Panc1 (cell line): ENCODE measurements at places on chromosomes 16 and 17.
A peak's percentile ranks its signal among the peaks of the same experiment; 100 is the strongest.

DNA sequence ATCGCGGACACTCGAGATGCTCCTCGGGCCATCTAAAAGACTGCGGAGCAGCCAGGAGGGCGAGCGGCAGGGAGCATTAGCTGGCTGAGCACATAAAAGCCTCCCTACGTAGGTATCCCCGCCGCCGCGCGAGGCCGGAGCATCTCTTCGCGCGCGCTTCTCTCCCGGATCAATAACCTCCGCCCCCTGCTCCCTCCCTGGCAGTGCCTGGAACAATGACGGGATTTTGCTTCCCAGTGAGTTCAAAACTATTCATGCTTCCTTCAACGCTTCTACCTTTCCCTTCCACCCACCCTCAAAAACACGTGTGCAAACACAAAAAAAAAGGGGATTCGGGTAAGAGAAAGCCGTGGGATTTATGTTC lies 984 bp downstream of the CENPV start:
- DNase-seq, result no peak

GRCh38 chr17:42303694-42304093 lies 15.4 kb downstream of the STAT5A start:
- DNase-seq, result no peak

DNA sequence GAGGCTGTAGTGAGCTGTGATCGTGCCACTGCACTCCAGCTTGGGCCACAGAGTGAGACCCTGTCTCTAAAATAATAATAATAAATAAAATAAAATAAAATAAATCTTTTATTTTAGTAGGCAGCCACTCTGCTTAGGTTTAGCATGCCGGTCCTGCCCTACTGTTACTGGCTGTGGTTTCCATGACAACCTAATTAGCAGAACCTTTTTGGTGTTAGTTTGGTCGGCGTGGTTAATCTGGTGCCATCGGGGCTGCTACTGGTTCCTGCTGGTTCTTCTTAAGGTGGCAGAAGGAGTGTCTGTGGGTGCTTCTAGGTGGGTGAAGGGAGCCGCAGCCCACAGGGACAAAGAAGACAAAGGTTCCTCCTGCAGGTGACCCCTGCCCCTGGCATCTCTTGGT lies 37.8 kb upstream of the CBX4 start:
- DNase-seq, result no peak

GRCh38 chr17:9922012-9922848 lies 17.2 kb upstream of the RCVRN start:
- DNase-seq, result no peak

DNA sequence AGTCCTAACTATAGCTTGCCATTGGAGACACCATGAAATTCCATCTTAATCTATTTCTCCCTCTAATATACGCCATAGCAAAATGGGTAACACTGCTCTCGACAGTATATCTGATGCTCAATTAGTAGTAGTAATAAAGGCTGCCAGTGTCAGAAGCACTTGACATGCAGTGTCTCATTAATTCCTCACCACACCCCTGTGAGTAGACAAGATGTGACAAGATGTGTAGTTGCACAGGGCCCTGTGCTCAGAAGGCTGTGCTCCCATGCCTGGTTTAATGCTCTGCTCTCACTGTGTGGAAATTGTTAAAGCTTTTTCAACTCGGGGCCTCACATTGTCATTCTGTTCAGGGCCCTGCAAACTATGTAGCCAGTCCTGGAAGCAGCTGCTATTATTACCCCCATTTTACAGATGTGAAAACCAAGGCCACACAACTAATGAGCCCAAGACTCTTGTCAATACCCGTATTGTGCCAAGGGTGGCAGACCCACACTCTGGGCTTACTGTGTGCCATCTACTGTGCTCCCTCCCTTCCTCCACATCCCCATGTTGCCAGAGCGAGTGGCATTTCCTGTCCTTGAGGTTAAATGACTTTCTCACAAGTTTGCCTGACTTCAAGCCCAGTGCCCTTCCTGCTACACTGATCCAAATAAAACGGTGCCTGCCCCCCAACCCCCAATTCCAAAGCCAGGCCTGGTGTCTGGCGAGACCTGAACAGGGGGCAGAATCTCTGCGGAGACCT lies 287.3 kb upstream of the CCL2 start:
- DNase-seq, result no peak

DNA sequence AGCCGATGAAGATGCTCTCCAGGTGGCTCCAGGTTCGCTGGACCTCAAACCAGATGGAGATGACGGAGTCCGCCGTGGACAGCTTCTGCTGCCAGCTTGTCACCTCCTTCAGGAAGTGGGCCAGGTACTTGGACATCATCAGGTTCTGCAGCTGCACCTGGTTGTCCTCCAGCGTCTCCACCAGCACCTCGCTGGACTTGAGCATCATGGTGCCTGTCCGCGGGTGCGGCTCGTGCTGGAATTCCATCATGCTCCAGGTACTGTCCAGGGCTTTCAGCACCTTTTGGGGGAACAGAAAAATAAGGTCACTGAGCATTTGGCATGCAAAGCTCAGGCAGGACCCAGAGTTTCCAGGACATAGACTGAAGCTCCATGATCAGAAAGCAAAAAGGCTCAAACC lies 69.7 kb downstream of the DNAH17 start:
- no peak for DNase-seq

- DNase-seq, result no peak
Measured at GRCh38 chr16:8251298-8251697, 339.0 kb downstream of the TMEM114 start.

GRCh38 chr17:77995146-77995852 lies 36.8 kb downstream of the TNRC6C start:
- DNase-seq, result no peak

DNA sequence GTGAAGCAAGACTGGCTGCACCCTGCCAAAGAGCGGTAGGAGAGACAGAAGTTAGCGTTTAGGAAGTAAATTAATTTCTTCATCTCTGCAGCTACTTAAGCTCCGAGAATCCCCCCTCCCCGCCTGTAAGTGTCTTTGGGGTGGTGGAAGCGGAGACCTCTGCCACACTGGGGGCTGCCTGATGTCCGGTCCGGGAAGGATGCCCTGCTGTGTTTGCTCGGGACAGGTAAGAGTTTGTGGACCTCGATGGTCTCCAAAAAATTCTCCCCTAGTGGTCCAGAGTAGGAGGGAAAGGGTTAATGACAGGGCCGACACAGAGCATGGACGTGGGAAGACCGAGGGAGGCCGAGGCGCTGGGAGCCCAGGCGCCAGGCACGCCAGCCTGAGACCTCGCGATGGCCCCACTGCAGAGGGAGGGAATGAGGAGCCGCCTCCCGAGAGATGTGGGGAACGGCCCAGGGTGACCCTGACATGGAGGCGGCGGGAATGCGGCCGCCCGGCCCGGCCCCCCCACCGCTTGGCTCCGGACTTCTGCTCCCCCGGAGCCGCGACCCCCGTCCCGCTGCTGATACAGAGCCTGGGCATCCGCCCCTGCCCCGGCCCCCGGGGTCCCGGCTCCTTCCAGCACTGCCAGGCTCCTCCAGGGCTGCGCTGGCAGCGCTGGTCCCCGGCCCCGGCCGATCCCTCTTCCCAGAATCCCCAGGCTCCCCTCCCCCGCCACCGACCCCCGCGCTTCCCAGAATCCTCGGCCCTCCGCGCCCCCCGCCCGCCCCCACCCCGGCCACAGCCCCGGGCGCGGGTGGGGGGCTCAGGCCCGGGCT lies 680 bp downstream of the ZNF629 start:
- no peak for DNase-seq

- no peak for DNase-seq
Measured at GRCh38 chr17:3879186-3879585, 13.7 kb downstream of the CAMKK1 start.

- DNase-seq, result no peak
Measured at GRCh38 chr17:42110301-42111264, 1.9 kb downstream of the DHX58 start.

DNA sequence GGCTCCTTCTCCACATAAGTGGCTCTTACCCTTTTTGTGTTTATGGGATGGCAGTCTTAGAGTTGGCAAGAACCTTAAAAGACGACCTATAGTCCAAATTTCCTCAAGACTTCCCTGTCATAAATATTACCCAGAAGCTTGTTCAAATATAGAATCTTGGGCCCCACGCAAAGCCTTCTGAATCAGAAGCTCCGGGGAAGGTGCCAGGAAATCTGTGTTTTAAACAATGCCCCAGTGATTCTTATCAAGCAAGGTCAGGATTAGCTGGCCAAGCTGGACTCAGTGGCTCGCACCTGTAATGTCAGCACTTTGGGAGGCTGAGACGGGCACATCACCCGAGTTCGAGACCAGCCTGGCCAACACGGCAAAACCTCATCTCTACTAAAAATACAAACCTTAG lies 85.7 kb downstream of the TIMM22 start:
- peak; percentile 71 for DNase-seq

- DNase-seq, result no peak
Measured at GRCh38 chr17:80790021-80790765, 201.4 kb upstream of the CHMP6 start.

DNA sequence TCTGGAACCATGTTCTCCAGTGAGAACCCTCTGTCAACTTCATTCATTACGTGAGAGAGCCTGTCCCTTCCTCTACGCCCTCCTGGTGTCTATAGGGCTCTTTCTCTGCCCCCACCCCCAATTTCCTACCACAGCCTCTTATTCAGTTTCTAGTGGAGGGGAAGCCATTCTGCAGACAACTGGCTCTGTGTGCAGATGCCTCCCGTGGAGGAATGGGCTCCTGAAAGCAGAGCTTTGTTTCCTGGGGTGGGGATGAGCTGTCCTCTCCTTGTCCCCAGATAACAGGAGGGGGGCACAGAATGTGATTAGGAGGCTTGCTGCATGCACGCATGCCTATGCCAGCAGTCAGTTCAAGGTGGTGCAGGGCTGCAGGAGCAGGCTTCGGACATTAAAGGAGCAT lies 31.6 kb downstream of the MMP15 start:
- DNase-seq, result no peak

- no peak for DNase-seq
Measured at GRCh38 chr16:71348262-71349085, 10.0 kb upstream of the CALB2 start.
